ENCODE measurements at places on chromosomes 3 and 15.

GRCh38 chr15:101560722-101561583 is 71.4 kb upstream of the PCSK6 start:
- no peak for DNase-seq
- H3K4me1 ChIP-seq = no peaks in the 10 kb centered on the region
- H3K4me3 ChIP-seq = no peak overlapping the region
- no peaks in the 10 kb centered on the region for H3K36me3 ChIP-seq

DNA sequence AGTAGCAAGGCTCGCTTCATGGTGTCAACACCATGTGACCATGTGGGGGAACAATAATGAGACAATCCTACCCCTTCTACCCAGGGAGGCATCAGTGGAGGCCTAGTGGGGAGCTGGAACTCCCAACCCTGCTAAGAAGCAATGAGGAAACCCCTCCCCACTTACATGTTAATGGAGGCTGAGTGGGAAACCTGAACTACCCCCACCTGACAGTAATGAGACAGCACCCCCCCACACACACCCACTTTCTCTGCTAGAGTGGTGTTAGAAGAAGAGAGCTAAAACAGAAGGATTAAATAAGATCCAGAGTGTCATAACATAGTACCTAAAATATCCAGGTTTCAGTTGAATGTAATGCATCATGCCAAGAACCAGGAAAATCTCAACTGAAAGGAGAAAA is 78.6 kb downstream of the NEO1 start:
- no peak overlapping the region for H3K27ac ChIP-seq
- DNase-seq = no peak
- H3K4me3 ChIP-seq = no peak overlapping the region
- no peaks in the 10 kb centered on the region for H3K36me3 ChIP-seq

- no peaks in the 10 kb centered on the region for H3K36me3 ChIP-seq
- no peak for DNase-seq
- H3K27me3 ChIP-seq = no peaks in the 10 kb centered on the region
- H3K27ac ChIP-seq = no peak overlapping the region
- no peaks in the 10 kb centered on the region for H3K4me1 ChIP-seq
Measured at GRCh38 chr3:133840767-133841166, 35.2 kb downstream of the SRPRB start.

GRCh38 chr15:90540768-90541167 is 11.0 kb downstream of the CRTC3 start:
- no peak overlapping the region for H3K27ac ChIP-seq
- no peaks in the 10 kb centered on the region for H3K4me1 ChIP-seq
- DNase-seq = peak; percentile 16
- peaks cover 4% of the 10 kb centered on the region for H3K36me3 ChIP-seq
- H3K4me3 ChIP-seq = no peak overlapping the region

GRCh38 chr3:23624305-23624704 is 181.4 kb upstream of the UBE2E1 start:
- H3K4me3 ChIP-seq = no peak overlapping the region
- H3K4me1 ChIP-seq = peaks cover 4% of the 10 kb centered on the region
- DNase-seq = no peak
- no peaks in the 10 kb centered on the region for H3K36me3 ChIP-seq
- no peak overlapping the region for H3K27ac ChIP-seq
- H3K27me3 ChIP-seq = no peaks in the 10 kb centered on the region

DNA sequence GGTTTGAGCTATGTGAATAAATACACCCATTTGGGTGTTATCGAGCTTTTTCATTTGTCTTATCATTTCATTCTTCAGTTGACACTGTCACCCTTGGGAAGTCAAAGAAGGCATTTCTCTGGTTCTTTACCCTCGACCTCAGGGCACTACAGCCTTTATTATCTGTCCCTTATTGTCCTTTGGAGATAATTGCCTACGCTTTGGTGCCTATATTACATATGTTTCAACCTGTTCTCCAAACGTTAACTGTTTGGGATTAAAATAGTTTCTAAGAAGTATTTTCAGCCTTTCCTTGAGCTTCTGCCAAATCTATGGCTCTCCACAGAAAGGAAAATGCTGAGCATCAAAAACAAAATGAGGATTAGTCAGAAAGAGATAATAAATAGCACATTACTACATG is 395.4 kb upstream of the ADAMTS9 start:
- no peak for DNase-seq
- no peak overlapping the region for H3K27ac ChIP-seq
- no peaks in the 10 kb centered on the region for H3K27me3 ChIP-seq
- no peaks in the 10 kb centered on the region for H3K4me1 ChIP-seq

DNA sequence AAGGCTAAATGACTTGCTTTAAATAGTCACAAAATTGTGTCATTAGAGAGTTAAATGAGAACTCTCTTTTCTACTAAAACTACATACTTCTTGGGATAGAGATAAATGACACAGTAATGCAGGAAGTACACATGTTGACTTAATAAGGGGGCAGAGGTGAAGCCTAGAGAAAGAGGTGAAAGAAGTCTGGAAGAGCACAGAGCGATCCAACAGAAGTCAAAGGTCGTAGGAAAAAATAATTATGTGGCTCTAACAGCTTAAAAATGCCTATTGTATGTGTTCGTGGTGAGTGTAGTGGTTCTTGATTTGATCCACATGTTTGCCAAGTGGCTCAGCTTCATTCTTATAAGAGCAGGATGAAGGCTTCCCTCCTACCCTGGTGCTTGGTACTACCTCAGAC is 61.7 kb downstream of the TMEM212 start:
- H3K4me1 ChIP-seq = no peaks in the 10 kb centered on the region
- no peak overlapping the region for H3K4me3 ChIP-seq
- no peaks in the 10 kb centered on the region for H3K27me3 ChIP-seq
- no peaks in the 10 kb centered on the region for H3K36me3 ChIP-seq
- no peak overlapping the region for H3K27ac ChIP-seq

- no peaks in the 10 kb centered on the region for H3K27me3 ChIP-seq
- H3K27ac ChIP-seq = no peak overlapping the region
- no peak for DNase-seq
- no peaks in the 10 kb centered on the region for H3K36me3 ChIP-seq
Measured at GRCh38 chr3:36408146-36408545, 27.8 kb downstream of the STAC start.

- peak overlapping the region; percentile 24 for H3K27ac ChIP-seq
- DNase-seq = peak; percentile 50
- no peak overlapping the region for H3K4me3 ChIP-seq
- peaks cover 45% of the 10 kb centered on the region for H3K4me1 ChIP-seq
- H3K27me3 ChIP-seq = peaks cover 3% of the 10 kb centered on the region
Measured at GRCh38 chr3:43769885-43770425, 79.2 kb downstream of the ABHD5 start.

Measured in natural killer cell (primary cell).